DMS79 (cell line): ENCODE measurements at places on chromosomes 7 and 10.

GRCh38 chr10:68900427-68901104 is 549 bp upstream of the DDX50 start:
- no peak for DNase-seq

GRCh38 chr7:30162622-30163124 is 27.9 kb downstream of the MTURN start:
- DNase-seq = peak; percentile 92

GRCh38 chr10:124264271-124264670 is 154.5 kb downstream of the OAT start:
- DNase-seq = no peak

DNA sequence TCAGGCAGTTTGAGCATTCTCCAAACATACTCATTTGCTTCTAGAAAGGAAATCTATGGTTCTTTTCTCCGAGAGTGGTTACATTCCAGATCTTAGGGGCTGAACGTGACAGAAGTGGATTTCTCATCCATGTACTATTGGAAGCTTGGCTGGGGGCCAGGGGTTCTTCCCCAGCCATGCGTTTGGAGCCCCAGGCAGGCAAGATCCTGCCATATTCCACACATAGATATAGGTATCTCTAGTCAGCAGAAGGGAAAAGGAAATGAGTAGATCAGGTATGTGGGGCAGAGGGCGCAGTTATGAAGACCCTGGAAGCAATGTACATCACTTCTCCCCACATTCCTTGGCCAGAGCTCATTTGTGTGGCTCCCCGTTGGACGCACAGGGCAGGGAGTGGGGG is 299.8 kb downstream of the CCDC3 start:
- DNase-seq = no peak

GRCh38 chr10:58797356-58797755 is 284.7 kb downstream of the BICC1 start:
- no peak for DNase-seq

GRCh38 chr10:73799899-73800559 is 11.4 kb downstream of the NDST2 start:
- DNase-seq = no peak

- DNase-seq = no peak
Observed at GRCh38 chr7:142440906-142441411, 183.1 kb upstream of the PRSS58 start.

- DNase-seq = no peak
Observed at GRCh38 chr7:90594751-90595317, 1.3 kb upstream of the CDK14 start.

GRCh38 chr7:167090-167855 is 25.1 kb upstream of the FAM20C start:
- no peak for DNase-seq

- DNase-seq = no peak
Observed at GRCh38 chr7:9718071-9718661, 1255.5 kb upstream of the PHF14 start.

DNA sequence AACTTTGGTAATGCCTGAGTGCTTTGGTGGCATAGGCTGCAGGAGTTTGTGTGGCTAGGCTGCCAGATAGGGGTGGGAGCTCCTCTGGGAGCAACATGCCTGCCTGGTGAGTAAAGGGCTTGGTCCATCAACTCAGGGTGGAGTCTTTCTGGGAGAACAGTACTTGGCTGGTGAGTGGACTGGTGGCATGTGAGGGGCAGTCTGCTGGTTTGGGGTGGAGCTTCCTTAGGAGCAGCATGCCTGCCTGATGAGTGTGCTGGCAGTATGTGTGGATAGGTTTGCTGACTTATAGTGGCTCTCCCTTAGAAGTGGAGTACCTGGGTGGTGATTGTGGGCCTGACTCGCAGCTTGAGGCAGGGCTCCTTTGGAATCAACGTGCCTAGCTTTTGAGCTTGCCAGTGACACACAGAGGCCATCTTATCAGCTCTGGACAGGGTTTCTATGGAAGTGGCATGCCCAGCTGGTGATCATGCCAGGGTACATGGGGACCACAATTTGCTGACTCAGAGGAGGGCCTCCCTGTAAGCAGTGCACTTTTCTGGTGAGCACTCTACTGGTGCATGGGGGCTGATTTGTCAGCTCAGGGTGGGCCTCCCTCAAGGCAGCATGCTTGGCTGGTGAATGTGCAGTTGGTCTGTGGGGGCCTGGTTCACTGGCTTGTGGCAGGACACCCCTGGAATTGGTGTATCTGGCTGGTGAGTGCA is 35.0 kb upstream of the SRI start:
- no peak for DNase-seq

GRCh38 chr7:37377231-37377630 is 71.4 kb downstream of the ELMO1 start:
- DNase-seq = no peak

GRCh38 chr10:11853468-11853867 is 30.3 kb downstream of the PROSER2 start:
- DNase-seq = no peak

DNA sequence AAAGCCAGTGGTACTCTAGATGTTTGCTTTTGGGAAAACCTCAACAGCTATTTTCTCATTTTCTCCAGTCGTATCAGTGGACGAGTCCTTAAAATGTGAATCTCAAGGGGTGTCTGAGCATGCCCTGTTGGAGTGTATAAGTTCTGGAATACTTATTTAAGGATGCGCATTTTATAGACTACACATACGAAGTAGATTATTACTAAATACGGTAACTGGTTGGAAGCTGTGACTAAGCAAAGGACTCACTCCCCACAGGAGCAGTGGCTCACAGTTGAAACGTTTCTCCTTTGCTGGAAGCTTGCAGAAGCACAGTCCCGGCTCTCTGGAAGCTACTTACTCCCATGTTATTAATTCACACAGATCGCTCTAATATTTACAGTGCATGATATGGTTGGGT is 90.8 kb upstream of the DNAJB6 start:
- no peak for DNase-seq

- no peak for DNase-seq
Observed at GRCh38 chr10:77552252-77552651, 85.4 kb downstream of the KCNMA1 start.

DNA sequence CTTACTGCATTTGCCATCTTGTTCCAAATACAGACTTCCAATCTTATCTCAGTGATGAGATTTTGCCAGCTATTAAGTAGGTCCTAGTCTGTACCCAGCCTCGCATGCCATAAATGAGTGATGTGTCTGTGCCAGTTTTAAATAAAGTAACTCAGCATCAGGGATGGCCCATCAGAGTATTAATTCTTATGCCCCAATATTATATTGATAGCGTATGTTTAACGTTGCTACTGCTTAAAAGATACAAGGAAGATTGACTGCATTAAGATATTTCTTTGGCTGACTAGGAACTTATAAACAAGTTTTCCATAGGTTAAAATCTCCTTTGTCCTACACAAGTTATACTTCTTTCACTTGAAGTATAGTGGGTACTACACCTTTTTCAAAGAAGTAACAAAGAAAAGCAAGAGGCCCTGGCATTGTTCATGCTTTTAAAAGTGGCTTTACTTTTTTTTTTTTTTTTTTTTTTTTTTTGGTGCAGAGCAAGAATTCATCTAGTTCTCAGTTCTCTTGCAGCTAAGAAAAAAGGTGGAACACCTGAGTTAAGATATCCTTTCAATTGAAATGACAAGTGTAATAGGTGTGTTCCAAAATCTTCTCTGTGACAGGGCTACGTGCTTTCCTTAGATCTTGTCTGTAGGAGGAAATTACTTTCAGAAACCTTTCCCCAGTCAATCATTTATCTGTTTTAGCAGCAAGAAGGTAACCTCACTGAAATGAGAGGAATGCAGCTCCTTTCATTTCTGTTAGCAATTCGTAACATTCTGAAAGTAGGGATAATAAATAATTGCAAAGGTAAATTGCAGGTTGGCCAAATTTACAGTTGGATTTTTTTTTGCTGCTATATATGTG is 245.0 kb downstream of the CELF2 start:
- no peak for DNase-seq

DNA sequence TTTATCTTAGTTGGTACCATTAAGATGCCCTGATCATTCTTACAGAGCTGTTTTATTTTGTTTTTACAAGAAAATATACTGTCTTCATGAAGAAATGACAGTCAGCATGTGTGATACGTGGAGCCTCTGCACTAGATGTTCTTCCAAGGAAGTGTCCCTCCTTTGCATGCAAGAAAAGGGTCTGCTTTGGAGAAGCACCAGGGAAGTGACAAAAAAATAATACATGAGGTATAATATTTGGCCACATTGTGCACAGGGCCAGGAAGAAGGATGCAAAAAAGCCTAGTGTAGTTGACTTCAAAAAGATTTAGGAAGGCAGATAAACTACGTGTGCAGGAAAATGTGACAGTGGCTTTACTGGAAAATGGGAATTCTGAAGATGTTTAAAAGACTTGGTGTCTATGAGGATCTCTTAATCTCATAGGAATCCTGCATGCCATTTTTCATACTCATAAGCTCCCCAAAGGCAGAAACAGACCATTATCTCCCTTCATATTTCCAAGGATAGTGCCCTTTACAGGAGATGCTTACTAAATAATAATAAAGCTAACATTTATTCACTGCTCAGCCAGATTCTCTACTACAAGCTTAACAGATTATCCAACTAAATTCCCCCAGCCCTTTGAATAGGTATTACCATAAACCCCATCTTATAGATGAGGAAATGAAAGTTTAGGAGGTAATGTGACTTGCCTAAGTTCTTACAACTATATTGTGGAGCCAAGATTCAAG is 284.2 kb downstream of the HPSE2 start:
- no peak for DNase-seq

GRCh38 chr7:139487366-139488080 is 4.0 kb upstream of the KLRG2 start:
- DNase-seq = no peak

DNA sequence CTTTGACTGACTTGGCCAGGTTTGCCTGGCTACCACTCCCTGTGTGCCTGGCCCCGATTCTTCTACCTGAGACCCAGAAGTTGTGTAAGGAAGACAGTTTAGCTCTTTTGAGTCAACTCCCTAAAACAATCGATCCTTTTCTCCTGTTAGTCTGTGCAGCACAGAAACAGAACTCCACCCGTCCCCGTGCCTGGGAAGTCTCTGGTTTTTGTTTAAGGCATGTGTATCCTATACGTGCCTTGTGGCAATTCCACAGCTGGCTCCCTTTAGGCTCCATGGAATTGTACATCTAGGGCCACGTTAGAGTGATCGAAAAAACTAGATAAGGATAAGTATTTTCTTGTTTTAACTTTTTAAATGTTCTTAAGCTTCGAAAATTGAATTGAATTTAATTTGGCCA is 131.6 kb downstream of the BICC1 start:
- no peak for DNase-seq

GRCh38 chr7:130982160-130982638 is 248.2 kb upstream of the KLF14 start:
- DNase-seq = no peak

GRCh38 chr7:95476904-95477594 is 8.7 kb upstream of the ASB4 start:
- DNase-seq = peak; percentile 32

DNA sequence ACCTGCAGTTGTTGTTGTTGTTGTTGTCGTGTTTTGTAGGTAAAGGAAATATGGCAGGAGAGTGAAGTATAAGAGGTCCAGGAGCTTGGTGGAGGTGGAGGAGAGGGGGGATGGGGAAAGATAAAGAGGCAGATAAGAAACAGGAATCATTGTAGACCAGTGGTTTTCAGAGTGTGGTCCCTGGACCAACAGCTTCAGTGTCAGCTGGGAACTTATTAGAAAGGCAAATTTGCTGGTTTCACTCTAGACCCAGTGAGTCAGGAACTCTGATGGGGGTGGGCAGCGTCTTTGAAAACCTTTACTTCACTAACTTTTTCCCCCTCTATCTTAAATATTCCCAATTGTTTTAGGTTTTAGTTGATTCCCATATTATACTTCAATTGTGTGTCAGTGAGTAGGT is 241.5 kb downstream of the AUTS2 start:
- no peak for DNase-seq

DNA sequence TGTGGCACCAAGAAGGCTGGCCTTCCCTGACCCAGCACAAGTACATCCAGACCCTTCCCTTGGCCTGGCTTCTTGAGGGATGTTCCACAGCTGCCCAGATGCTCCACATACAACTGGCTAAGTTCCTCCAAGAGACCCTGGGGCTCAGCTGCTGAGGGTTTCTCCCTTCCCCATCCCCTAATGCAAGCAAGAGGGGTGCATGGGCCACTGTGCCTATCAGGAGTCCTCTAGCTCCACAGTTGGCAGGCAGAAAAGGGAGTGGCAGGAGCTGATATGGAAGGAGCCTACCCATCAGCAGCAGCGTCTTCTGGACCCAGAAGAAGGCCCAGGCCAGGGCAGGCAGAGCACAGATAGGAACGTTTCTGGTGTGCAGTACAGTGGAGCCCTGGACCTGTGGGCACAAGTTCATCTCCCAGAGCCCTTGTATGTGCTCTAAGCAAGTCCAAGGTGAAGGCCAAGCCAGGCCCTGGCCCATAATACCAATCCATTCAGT is 26.2 kb downstream of the VSIR start:
- no peak for DNase-seq

DNA sequence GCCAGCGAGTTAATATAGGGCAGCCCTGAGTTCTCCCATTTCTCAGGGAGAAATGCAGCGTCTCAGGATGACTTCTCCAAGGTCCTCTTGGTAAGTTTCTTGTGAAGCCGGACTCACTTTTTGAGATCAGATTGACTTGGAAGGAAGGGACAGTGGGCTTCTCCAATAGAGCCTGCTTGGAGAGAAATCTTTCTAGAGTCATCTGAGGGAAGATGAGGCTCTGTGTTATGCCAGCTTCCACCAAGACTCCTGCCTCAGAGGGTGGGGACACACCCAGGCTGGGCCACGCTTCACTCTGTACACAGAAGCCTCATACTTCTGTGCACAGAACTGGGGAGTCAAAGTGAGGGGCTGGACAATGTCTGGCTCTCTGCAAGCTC is 5.6 kb downstream of the C10orf105 start:
- no peak for DNase-seq

GRCh38 chr7:12244129-12244528 is 33.0 kb downstream of the TMEM106B start:
- no peak for DNase-seq

DNA sequence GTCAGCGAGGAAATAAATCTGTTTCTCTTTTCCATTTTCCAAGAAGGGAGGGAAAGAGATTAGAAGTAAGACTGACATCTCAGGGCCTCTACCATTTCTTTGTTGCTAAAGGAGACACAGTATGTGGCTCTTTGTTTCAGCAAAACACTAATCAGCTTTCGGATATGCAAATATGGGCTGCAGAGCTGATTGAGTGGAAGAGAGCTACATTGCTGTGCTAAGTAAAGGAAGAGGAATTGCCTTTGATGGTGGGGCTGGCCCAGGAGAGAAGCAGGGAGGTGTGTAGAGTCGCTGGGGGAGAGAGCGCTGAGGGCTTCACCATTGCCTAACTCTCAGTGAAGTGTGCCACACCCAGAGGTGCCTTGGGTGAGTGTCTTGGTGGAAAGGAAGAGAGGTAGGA is 284.8 kb downstream of the SDK1 start:
- DNase-seq = no peak

GRCh38 chr10:34808801-34809745 is 6.0 kb downstream of the PARD3 start:
- DNase-seq = peak; percentile 89

DNA sequence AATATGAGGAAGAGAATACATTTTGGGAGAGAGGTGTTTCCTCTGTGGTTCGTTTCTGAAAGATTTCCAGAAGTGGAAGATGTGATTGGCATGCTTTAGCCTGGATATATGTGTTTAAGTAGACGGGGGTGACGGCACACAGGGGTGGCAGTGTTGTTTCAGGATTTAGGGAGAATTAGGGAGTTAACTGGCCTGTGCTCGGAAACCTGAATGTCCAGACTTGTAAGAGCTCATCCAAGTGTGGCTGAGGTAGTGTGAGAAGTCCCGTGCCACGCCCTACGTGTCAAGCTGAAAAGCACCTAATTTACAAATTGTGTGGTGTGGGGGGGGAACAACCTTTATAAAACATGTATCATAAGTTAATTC is 1.1 kb downstream of the RALA start:
- DNase-seq = no peak

- DNase-seq = no peak
Observed at GRCh38 chr7:31767686-31768358, 80.8 kb downstream of the PPP1R17 start.
